AML-193 (cell line): ENCODE measurements at places on chromosomes 5 and 9.

DNA sequence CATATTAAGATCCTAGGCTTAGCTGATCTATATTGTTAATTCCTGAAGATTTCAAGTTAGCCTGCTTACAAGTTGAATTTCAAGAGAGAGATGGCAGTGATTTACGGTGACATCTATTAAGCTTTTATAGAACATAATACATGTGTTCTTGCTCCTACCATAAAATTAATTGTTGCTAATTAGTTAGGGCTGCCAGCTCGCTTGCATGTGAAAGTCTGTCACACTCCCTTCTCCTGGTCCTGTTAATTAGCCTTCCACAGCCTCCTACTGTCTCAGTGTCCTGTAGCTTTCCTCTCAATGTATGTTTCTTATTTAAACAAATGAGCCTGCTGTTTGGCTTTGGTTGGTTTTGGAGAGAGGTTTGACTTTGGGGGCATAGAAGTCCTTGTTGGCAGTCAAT, 247.2 kb downstream of the NTRK2 start:
- DNase-seq: no peak

- DNase-seq: peak; percentile 58
These were observed 223 bp downstream of the NR3C1 start for GRCh38 chr5:143403334-143403592.

DNA sequence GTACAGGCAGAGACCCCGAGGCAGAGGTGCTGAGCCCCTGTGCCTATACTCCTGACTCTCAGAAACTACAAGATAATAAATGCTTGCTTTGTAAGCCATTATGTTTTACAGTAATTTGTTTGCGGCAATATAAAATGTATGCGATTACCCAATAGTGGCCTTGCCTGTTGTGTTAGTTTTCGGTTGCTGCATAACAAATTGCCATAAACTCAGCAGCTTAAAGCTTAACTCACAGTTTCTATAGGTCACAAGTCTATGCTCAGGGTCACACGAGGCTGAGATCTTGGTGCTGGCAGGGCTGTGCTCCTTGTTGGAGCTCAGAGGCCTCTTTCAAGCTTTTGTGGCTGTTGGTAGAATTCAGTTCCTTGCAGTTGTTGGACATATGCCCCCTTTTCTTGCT, 114.8 kb downstream of the COL23A1 start:
- DNase-seq: no peak

DNA sequence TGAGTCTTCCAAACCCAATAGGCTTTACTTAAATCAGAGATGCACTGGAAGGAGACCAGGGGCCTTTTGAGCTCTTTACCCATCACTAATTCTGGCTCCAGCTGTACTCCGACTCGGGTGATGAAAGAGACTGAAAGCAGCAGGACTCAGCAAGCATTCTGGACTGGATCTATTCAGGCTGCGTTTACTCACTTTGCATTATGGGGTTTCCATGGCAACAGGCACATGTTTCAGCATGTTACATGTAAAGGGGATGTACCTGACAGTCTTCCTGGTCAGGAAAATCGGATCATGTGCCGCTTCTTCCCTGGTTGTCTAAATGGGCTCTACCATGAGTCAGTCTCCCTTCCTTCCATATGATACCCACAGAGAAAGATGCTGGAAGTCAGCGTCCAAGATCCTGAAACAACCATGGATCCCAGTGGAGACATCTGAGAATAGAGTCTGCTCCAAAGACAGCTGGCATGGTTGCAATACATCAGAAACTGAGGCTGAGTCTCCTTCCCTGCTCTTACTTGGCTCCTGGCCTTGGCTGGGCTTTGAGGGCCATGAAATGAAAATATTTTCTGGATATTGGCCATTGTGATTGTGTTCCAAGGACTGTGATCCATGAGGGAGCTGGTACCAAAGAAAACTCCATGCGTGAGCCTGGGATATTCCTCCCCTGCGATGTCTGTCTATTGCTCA, 102.5 kb upstream of the TNC start:
- DNase-seq: no peak

DNA sequence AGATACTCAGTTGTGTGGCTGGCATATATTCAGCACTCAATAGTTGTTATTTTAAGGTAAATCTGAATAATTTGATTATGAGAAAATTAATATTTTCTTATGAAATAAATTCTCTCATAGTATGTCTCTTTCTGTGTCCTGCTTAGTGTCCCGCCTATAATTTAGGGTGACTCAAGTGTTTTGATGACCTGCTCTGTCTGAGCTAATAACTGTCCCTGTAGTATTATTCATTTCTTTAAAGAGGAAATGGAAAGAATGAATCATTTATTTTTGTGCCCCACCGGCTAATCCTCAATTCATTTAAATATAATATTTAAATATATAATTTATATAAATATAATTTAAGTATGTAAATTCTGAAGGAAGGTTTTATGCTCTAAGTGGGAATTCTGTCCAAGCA, 4.1 kb downstream of the SLC1A1 start:
- DNase-seq: no peak

DNA sequence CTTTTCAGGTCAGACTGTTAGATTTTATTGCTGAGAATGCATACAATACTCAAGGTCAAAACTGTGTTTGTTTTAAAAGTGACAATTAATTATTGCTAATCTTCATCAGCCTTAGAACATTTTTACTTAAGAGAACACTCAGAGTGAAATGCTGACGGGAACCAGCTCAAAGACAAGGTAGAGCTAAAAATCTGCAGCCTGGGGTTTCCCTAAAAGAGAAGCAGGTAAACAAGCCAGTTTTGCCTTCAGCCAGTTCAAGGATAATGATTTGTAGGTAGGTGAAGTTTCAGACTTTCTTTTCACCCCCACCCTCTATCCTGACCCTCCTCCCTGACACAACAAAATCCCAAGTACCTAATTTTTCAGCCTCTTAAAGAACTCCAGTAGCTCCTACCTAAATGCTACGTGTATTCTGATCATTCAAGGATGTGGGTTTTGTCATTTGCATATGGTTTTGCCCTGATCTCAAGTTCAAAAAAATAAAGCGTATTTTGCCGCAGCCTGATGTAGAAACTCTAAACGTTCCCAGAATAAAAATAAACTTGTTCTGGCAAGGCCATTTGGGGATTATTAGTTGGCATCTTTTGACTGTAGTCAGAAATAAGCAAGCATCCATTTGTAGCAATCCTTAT, 407.2 kb downstream of the EFNA5 start:
- DNase-seq: no peak

- DNase-seq: no peak
These were observed 576.5 kb downstream of the TLE1 start for GRCh38 chr9:81112627-81113452.

DNA sequence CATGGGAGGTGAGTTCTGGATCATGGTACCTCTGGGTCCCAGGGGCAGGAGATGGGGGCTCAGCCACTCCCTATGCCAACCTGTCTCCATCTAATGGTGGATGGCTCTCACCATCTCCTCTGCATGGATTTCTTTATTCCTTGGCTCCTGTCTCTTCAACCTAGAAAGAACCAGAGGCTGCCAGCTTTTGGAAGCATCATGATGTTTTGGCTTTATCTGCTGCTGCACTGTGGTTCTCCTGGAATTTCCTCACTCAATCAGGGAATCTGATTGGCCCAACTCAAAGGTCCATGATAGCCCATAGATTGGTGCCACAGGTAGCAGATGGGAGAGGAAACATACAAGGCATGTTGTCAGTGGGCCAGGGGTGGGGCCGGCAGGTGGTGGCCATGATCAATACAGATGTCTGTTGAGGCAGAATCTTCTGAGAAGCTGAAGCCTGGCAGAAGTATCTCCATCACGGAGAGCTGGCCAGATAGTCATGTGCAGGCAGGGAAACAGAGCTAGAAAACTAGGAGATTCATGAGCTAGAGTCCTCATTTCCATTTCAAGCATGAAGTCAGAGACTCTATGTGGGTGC, 158.2 kb downstream of the MACROH2A1 start:
- DNase-seq: no peak

DNA sequence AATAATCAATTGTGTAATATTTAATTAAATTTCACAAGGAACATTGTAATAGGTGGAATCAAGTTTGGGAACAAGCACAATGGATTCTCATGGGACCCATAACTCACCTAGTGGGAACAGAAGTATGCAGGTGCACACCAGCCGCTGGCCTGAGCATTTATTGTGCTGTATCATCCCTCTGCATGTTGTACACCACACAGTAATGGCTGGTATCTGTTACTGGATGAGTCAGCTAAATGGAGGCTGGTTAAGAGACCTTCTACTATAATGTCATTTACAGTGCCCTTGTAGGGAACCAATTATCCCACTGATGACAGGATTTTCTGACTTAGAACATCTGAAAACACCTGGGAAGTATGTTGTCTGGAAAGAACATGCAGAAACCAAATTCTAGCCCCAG, 3.2 kb upstream of the MAP3K1 start:
- DNase-seq: peak; percentile 48

GRCh38 chr5:76548525-76549229, 74.5 kb downstream of the F2RL2 start:
- no peak for DNase-seq

- no peak for DNase-seq
These were observed 16.9 kb downstream of the TEK start for GRCh38 chr9:27125936-27126335.
